ENCODE measurements at places on chromosomes 6 and 20.

GRCh38 chr20:3237011-3237957 is 1.7 kb downstream of the SLC4A11 start:
- DNase-seq, result no peak

GRCh38 chr6:118722829-118723813 is 71.7 kb upstream of the CEP85L start:
- peak; percentile 49 for DNase-seq

DNA sequence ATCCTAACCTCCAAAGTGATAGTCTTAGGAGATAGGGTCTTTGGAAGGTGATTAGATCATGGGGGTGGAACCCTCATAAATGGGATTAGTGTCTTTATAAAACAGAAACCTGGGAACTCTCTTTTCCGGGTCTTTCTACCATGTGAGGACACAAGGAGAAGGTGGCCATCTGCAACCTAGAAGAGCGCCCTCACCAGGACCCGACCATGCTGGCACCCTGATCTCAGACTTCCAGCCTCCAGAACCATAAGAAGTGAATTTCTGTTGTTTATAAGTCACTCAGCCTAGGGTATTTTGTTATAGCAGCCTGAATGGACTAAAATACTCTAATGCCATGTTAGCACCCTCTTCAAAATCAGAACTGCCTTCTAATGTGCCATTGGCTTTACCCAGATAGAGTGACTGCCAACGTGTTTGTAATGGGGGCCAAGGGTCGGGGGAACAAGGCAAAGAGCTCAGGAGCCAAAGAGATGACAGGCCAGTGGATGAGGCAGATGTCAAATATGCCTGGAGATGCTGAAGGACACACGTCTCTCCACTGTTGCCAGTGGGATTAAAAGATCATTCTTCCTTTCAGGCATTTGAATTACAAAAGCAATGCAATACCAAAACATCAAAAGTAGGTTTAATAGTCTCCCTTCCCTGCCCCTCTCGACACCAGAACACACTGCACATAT is 21.0 kb downstream of the TUBB2B start:
- DNase-seq, result no peak

GRCh38 chr20:46784436-46785127 is 75.1 kb downstream of the SLC2A10 start:
- DNase-seq, result peak; percentile 14

Measured in foreskin fibroblast (primary cell).